ENCODE measurements at places on chromosomes 12 and 14. TPM values are rescaled to one million over a fixed set of nuclear protein-coding genes. Genes with fewer than 3 reads are reported as not detected.

Gene GYS2
- 0.48 TPM for total RNA-seq

- DNase-seq, result peak; percentile 16
Observed at GRCh38 chr12:26629864-26630263, 203.1 kb downstream of the ITPR2 start.

- peak; percentile 43 for DNase-seq
Observed at GRCh38 chr14:30521899-30522736, 36.8 kb upstream of the G2E3 start.

DNA sequence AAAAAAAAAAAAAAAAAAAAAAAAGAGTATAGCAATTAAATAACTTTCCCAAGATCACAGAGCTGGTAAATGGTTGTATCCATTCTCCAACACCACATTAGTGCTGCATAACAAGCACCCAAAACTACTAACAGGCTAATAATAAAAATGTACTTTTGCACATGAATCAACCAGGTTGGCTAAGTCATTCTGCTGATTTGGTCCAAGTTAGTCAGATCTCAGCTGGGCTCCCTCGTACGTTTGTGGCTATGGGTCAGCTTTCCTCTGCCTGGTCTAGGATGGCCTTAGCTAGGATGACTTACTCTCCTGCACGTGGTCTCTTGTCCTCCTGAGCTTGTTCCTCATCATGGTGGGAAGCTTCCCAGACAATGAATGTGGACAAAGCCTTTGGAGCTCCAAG is 7.9 kb upstream of the PLEKHG6 start:
- DNase-seq, result no peak

Gene DNAJC22
- 5.1 TPM for total RNA-seq

GRCh38 chr14:23494223-23494622 is 24.7 kb downstream of the NGDN start:
- DNase-seq, result peak; percentile 97

- no peak for DNase-seq
Observed at GRCh38 chr14:46550836-46551235, 100.7 kb downstream of the RPL10L start.

GRCh38 chr14:77917491-77918201 is 117.7 kb downstream of the ADCK1 start:
- no peak for DNase-seq

DNA sequence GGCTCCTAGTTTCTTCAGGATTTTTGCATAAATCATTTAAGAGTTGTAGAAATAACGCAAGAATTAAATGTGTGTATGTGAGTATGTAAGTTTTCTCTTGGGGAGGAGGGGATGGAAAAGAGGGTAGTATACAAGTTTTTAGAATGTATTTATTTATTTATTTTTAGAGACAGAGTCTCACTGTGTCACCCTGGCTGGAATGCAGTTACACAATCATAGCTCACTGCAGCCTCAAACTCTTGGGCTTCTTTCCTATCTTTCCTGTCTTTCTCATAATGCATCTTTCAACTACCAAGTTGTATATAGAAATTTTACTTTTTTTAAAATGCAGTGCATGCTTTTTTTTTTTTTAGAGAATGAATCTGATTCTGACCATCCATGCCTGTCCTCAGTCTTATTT is 269.0 kb upstream of the GARIN2 start:
- no peak for DNase-seq

DNA sequence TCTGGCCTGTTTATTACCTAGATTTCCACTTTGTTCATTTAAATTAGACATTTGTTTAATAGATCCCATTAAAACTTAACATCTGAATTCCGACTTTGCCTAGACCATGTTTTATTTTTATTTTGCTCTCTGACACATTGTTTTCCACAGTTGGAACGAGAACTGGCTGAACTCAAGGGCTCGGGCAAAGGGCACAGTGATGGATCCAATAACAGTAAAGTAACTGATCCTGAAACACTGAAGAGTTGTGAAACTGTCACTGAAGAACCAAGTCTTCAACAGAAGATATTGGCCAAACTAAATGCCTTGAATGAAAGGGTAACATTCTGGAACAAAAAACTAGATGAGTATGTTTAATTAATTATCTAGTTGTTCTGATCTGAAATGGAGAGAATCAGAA is 39.7 kb downstream of the LRRC9 start:
- DNase-seq, result no peak

DNA sequence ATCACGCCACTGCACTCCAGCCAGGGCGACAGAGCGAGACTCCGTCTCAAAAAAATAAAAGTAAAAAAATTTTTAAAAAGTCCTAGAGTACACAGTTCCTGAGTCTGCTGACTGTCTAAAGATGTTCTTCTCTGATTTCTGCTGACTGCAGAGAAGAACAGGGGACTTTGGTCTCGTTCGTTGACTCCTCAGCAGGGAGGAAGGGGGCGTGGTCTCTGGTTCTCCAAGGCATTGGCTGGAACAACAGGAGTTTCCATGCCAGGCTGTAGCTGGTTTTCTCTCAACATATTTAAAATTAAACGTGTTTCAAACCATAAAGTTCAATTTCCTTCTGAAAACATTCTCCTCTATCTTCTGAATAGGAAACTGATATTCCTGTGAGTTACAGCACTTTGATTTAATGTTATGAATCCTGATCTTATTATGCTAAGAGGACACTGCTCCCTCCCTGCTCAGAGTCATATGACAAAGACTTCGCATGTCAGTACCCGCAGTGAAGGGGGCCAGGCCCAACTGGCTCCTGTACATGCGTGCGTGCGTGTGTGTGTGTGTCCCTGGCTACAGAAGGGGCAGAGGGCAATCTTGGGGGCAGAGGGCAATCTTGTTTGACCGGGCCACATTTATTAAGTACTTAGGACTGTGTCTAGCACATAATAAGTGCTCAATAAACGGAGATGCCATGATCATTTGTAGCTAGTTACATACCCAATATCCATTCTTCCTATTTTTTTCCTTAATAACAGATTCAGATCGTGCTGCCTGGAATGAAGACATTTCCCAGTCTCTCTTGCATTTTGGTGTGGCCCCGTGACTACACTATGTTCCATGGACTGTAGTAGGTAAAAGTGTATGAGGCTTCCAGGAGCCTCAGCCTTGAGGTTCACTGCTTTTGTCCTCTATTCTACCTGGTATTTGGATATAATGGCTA is 16.5 kb upstream of the HNF1A start:
- peak; percentile 34 for DNase-seq

DNA sequence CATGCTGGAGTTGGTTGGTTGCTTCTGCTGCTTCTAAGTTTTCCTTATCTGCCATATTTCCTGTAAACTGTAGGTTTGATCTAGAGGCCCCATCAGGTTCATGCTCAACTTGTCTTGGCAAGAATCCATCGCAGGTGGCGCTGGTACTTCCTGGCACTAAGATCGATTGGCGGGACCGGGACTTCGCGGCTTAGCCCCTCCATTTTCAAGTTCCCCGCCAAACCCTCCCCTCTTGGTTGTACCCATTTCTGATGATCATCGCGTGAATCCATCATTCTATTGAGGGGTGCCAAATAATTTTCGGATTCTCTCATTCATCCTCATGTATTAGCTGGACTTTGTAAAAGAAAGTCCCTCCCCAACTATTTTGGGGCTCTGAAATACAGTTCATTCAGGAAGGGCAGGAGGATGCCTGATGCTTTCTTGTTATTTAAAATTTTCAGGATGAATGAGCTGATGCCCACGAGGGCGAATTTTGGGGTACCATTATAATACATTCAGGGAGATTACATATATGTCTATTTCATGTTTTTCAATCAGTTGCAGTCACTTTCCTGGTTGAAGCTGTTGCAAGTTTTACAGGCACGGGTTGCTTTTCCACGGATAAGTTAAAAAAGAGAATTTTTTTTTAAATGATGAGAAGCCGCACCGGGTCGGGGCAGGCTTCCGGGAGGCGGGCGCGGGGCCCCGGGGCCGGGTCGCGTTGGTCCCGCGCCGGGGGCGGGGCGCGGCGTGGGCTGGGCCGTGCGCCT is 395 bp upstream of the BRI3BP start:
- DNase-seq, result peak; percentile 66

Gene PLEKHD1
- 3.1 TPM for total RNA-seq

DNA sequence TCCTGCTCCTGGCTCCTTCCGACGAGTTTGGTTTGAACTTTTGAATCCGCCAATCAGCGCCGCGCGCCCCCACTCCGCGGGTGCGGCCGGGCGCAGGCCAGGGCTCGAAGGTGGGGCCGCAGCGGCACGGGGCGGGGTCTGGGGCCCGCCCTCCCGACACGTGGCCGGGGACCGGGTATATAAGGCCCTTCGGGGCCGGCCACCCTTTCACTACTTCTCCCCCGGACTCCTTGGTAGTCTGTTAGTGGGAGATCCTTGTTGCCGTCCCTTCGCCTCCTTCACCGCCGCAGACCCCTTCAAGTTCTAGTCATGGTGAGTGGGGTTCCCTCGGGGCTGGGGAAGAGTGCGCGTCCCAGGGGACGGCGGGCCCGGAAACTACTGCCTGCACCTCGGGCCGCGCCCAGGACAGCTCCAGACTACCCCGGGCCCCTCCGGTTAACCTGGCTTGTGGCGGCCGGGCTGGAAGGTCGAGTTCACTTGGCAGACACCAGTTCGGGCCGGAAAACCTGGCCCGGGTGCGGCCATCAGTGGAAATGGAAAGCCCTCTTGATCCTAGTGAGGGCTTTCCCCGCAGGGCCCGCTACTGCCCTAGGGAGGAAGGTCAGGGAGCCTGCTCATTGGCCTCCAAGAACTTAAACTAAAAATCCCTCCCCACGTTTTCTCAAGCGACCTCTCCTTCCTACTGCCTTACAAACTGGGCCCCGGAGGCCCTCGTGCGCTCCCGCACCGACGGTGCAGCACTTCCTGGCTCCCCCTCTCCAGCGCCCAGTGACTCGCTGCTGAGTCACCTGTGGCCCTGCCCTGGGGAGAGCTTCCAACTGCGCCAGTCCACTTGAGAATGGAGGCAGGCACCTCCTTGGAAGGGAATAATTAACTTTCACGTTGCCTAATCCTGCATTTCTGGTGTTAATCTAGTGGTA is at the start of gene TUBA1C:
TUBA1C (plus strand) TSS at position 210 of the 920 bp plus-strand sequence; CDS start at position 310, 100 bp downstream.
- peak; percentile 95 for DNase-seq

Gene LRP1-AS
- total RNA-seq, result 1.2 TPM

GRCh38 chr12:128966203-128966810 is 113.0 kb downstream of the GLT1D1 start:
- no peak for DNase-seq

GRCh38 chr14:85534458-85535293 is 4.7 kb downstream of the FLRT2 start:
- peak; percentile 35 for DNase-seq

DNA sequence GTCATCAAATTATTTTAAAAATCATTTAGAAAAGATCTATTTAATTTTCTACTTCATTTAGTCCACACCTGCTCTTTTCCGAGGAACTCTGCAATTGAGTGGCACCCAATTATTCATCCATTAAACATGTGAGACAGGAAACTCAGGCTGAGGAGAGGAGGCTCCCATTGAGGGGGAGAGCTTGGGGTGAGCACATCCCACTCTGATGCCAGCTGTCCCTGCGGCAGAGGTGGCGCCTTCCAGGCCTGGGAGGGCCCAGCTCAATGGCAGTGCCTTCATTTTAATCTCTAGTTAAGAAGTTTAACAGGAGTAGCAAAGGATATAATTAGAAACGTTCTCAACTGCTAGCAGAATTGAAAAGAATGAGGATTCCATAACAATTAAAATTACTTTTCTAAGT is 92.0 kb downstream of the ITPR2 start:
- no peak for DNase-seq

DNA sequence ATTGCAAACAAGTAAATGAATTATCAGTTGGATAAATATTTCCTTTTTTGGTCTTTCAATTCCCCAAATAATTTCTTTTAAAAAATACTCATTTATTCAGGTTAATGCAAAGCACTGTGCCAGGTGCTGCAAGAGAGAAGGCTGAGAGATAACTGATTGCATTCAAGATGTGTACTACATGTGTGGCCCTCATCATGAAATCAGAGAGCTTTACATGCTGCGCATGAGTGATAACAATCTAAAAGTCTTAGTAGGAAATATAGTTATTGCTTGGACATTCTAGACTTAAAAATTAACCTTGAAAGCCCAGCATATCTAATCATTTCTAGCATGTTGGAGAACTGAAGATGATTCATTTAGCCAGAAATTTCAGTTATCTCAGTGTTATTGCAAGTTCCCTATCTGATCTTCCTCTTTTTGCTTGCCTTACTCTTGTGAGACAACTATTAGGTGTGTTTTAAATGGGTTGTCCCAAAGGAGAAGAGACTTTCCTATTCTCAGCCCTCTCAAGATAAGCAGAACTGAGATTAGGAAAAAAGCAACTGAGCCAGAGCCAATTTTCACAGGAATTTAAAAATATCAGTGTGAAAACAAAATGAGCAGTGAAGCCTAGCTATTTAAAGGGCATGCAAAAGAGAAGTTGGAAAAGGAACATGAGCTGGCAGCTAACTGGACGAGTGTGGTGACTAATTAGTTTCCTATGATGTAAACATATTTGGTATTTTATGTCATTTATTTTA is 60.9 kb downstream of the PLEKHA5 start:
- DNase-seq, result peak; percentile 38

GRCh38 chr12:130331146-130331545 is 6.5 kb upstream of the PIWIL1 start:
- DNase-seq, result no peak

Gene KRT78
- total RNA-seq, result 8.7 TPM

DNA sequence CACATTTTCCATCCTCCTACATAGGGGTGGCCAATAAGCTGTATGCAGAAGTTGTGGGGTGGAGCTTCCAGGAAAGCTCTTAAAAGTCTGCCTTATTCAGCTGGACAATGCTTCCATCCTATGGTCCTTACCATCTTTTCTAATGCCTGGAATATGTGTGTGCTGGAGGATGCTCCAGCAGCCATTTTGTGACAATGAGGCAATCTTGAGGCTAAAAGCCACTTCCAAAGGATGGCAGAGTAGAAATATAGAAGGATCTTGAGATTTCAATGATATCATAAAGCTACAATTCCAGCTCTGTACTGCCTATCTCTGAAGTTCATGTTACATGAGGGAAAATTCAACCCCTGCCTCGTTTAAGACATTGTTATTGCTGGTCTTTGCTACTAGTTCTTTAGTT is 95.7 kb downstream of the APAF1 start:
- no peak for DNase-seq

- peak; percentile 52 for DNase-seq
Observed at GRCh38 chr12:15181017-15181683, 40.1 kb downstream of the RERG start.

DNA sequence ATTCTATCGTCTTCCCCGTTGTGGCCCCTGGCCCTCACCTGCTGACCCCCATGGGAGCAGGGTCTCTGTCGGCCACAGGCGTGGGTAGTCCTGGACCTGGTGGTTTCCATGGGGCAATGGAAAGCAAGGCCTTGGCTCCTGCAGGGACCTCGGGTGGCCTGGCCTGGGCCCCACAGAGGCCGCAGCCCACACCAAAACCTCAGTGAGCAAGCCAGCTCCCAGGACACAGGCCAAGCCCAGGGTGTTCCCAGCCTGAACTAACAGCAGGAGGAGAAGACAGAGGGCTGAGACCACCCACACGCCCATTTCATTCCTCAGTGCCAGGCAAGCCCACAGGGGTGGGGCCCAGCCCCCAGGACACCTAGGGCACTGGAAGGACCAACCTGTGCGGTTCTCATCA is 16.9 kb downstream of the ABCB9 start:
- DNase-seq, result no peak
